ENCODE measurements at places on chromosomes 6 and 20.

DNA sequence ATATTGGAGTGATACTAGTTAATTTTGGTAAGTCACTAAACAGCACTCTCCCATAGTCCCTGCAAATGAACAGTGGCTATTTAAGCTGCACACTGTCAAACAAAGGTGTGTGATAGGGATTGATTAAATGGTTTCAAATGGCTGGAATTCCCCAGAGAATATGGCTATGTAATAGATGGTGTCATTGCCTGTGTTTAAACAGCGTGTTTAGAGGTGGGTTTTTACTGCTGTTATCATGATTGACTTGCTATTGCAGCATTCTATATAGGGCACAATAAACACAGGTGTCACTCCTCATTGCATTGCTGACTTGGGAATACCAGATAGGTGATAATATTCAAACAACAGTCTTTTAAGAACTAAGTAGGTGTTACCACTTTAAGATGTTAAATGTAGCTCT lies 171.7 kb upstream of the MAN1A1 start:
- peak; percentile 37 for DNase-seq

DNA sequence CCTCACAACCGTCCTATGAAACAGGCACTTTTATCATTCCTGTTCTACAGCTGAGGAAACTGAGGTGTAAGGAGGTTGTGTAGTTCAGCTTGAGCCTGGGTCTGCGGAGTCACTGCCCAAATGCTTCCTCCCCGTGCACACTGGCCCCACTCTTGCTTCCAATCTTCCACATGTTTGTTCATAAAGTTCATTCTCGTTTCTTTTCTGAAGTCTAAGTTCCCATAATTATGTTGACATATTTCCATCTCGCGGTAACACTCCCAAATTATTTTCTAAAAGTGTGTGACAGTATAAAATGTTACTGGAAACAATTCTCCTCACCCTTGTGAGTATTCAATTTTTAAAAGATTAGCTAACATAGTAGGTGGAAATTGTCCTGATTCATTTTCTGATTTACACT lies 106.9 kb downstream of the SLC22A3 start:
- no peak for DNase-seq

DNA sequence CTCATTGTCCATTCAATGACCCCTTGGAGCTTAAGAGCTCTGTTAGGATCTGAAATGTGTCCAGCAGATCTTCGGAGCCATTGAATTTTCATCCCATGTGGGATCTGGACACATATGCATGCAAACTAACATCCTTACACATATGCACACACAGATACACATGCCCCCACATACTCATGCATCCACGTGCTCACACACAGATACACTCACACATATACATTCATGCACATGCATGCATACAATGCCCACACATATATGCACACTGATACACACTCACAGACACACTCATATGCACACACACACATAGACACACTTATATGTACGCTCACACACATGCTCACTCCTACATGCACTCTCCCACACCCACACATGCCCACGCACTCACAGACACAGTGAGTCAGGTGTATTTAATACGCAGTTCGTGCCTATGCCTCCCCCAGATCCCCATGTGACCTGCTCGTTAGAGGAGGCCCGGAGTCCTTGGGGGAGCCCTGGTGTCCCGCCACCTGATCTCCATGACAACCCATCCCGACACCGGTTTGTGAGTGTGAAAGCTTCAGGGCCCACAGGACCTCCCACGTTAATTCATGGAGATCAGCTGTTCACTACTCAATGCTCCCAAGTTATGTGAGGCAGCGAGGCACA lies 121.9 kb upstream of the SULF2 start:
- no peak for DNase-seq

- DNase-seq, result no peak
Measured at GRCh38 chr6:154996841-154997311, 1.8 kb downstream of the TIAM2 start.

DNA sequence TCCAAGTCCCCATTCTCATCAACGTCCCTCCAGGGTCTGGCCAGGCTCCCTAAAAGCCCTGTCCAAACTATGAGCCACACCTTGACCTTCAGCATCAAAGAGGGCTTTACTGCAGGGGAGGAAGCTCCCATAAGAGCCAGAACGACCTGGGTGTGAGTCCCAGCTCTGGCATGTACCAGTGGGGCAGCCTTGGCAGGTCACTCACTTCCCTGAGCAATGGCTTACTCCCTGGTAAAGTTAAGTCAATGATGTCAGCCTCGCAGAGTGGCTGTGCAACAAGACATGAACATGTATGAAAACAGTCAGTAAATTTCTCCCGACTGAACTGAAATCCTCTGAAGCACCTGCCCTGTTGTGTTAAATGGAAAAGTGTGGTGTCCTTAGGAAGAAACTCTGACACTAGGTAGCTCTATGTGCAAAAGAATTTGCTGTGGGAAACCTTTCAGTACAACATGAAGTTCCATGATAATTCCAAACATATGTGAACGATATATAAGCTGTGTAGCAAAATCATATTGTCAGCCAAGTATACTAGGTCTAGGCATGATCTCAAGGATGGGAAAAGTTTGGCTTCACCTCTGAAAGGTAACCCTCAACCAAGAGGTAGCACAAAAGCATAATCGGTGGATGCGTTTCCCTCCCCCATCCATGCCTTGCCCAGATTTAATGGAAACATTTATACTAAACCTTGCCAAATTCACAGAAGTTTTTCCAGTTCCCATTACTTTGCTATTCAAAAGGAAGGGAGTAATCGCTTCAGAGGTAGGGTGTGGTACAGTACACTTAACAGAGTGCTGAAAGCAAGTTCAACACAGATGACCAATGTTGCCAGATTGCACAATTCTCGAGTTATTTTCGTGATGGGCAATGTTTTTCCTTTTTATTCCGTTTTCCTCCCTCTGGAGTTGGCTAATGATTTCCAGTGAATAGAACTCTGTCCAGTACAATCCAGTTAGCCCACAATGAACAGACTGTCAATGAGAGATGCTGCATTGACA lies 49.0 kb upstream of the RANBP9 start:
- no peak for DNase-seq

- DNase-seq, result no peak
Measured at GRCh38 chr6:104418839-104419238, 440.9 kb downstream of the HACE1 start.

- no peak for DNase-seq
Measured at GRCh38 chr6:144678844-144679243, 393.7 kb downstream of the UTRN start.

DNA sequence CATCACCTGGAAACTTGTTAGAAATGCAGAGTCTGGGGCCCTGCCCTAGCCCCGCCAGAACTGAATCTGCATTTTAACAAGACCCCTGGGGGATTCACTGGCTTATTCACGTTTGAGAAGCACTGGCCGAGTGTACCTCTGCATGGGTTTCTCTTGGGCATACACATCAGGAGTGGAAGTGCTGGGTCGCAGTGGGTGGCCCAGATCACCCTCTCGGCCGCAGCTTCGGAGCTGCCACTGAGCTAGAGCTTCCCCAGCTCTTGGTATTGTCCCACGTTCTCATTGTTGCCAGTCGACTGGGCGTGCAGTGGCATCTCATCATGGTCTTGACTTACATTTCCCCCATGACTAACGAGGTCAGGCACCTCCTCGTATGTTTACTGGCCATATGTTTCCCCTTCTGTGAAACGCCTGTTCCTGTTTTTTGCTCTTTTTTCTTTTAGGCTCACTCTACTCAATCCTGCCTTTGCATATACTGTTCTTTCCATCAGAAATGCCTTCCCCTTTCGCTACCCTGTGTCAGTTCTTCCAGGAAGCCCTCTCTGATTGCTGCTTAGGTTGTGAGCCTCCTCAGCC lies 3.0 kb upstream of the DLGAP4 start:
- no peak for DNase-seq

GRCh38 chr6:40910260-40910893 lies 128.6 kb downstream of the UNC5CL start:
- no peak for DNase-seq

GRCh38 chr20:17236766-17237165 lies 9.9 kb downstream of the PCSK2 start:
- DNase-seq, result no peak

- no peak for DNase-seq
Measured at GRCh38 chr6:163405412-163406309, 8.9 kb upstream of the QKI start.

DNA sequence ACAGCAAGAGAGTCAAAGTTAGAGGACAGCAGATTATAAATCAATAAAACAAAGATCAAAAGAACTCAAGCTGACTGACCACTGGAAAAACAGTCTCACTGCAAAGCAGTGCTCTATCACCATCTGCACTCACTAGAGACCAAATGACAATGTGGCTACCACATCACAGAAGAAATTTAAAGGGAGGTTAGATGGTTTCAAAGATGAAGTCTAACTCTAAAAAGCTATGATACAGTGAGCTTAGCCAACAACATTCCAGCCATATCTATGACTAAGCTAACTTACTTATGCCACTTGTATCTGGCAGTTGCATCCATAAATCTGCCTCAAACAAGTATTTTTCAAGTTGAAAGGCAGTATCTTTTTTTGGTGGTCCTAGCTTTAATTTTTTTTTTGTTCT lies 68.6 kb downstream of the ARHGAP18 start:
- DNase-seq, result no peak

- DNase-seq, result no peak
Measured at GRCh38 chr6:164344801-164345291, 930.3 kb downstream of the QKI start.

- no peak for DNase-seq
Measured at GRCh38 chr6:98384801-98385200, 449.6 kb upstream of the POU3F2 start.

- peak; percentile 97 for DNase-seq
Measured at GRCh38 chr6:27893059-27893835, 18.9 kb downstream of the OR2B2 start.

GRCh38 chr6:110703906-110704594 lies 111.2 kb downstream of the CDK19 start:
- no peak for DNase-seq

- DNase-seq, result no peak
Measured at GRCh38 chr6:36825994-36826393, 13.2 kb downstream of the CPNE5 start.

DNA sequence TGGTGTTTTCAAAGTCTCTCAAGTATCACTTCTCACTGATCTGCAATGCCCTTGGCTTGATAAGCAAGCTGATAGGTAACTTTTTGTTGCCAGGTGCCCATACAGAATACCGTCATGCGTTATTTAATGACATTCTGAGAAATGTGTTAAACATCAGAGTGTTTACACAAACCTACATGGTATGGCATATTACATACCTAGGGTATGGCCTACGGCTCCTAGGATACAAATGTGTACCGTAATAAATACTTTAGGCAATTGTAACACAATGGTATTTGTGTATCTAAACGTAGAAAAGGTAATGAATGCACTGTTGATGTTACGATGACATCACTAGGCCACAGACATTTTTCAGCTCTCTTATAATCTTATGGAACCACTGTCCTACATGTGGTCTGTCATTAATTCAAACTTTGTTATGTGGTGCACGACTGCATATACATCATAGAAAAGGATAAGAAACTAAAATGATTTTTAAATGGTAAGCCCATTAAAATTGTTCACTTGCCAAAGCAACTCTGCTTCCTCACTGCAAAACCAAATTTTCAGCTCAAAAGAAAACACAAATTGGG lies 35.7 kb downstream of the CSNK2A1 start:
- no peak for DNase-seq

DNA sequence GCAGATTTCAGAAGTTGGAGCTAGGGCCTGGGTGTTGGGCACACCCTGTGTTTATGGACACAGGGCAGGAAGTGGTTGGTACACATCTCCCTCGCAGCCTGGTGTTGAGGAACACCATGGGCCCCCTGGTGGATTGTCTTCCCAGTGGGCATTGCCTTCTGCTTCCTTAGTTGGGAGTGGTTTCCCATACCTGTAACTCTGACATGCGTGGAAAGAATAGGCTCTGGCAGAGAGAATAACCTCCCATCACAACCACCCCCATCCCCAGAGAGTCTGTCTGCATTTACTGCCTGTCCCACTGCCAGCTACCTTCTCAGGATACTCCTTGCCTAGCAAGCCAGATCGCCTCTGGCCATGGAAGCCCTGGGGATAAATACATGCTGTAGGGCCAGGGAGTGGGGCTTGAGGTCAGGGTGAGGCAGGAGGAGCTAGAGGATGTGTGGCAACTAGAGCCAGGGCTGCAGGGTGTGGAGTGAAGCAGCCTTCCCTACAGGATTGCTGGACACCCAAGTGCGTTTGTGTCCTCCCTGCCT lies 14.7 kb downstream of the LRRC73 start:
- no peak for DNase-seq

DNA sequence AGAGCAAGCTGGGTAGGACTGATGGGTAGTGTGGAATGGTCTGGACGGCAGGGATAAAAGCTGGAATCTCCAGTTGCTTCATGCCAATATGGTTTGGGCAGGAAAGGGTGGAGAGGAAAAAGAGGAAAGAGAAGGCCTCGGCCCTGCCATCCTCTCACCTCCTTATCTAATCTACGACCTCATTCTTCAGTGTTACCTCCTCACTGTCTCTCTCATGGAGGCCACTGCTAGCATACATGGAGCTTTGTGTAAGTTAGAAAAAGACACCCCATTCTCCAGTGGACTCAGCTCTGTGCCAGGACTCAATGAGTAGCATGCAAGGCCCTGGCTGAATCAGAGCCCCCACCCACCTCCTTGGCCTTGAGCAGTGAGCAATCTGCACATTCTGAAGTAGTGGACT lies 6.1 kb upstream of the ARID1B start:
- no peak for DNase-seq

DNA sequence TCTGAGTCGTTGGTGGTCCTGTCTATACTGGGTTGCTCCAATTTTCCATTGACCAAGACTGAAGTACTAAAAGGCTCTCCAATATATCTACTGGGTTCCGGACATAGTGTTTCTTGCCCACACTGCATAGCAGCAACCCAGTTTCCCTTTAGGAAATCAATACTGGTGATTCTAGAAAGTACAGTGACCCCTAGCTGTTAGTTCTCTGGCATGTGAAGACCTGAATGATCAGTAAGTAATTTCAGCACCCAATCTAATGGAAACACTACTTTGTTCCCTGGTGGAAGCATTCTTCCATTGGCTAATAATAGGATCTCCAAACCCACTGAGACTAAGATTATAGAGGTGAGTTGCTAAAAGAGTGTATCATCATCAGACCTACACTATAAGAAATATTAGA lies 40.8 kb upstream of the STMND1 start:
- no peak for DNase-seq

DNA sequence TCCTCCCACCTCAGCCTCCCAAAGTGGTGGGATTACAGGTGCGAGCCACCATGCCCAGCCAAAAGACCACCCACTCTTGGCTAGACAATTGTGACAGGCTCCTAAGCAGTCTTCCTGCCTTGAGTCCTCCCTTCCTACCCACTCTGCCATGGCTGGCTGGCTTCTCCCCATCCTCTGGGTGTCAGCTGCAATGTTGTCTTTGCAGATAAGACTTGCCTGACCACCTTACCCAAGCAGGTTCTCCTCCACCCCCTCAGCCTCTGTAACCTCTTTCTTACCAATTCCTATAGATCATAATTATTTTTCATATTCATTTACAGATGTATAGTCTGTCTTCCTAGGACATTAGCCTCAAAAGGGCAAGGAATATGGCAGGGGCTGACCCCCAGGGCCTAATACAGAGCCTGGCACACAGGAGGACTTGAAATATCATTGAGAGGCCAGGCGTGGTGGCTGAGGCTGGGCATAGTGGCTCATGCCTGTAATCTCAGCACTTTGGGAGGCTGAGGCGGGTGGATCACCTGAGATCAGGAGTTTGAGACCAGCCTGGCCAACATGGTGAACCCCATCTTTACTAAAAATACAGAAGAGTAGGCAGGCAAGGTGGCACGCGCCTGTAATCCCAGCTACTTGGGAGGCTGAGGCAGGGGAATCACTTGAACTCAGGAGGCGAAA lies 28.7 kb upstream of the SPAG4 start:
- no peak for DNase-seq
